ENCODE measurements at places on chromosomes 2 and 18.

GRCh38 chr2:227163485-227163997 lies 464 bp downstream of the COL4A4 start:
- DNase-seq = no peak

DNA sequence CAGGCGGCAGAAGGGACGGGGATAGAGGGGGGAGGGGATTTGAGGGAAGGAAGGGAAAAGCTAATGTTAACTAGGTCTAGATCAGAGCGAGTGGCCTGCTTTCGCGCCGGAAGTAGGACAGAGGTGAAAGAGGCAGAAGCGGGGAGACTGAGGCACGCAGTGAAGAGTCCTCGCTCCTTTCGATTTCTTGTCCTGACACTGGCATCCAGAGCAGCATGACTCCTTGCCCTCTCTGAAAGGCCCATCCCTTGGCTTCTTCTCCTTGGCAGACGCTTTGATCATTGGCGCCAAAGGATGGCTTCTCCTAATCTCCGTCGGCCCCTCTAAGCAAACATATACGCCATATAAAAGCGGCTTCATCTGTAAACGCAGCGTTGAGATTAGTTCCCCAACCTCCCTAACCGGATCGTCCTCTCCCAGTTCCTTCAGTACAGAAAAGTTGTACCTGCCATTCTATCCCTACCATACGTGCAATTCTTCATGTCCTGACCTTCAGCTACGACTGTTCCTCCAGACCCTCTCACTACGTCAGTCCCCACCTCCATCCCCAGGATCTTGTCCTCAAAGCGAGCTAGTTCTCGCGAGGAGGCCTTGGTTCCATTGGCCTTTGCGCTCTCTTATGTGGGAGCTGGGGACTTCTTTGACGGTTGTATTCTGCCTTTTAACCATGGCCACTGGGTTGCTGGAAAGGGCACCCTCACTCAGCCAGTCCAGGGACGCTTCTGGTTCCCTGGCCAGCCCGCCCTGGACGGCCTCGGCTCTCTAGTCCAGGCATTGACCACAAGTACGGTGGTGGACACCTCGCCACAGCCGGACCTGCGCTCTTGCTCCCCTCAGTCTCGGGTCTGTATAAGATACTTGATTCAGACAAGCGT lies 857 bp upstream of the NEUROD1 start:
- DNase-seq = no peak

DNA sequence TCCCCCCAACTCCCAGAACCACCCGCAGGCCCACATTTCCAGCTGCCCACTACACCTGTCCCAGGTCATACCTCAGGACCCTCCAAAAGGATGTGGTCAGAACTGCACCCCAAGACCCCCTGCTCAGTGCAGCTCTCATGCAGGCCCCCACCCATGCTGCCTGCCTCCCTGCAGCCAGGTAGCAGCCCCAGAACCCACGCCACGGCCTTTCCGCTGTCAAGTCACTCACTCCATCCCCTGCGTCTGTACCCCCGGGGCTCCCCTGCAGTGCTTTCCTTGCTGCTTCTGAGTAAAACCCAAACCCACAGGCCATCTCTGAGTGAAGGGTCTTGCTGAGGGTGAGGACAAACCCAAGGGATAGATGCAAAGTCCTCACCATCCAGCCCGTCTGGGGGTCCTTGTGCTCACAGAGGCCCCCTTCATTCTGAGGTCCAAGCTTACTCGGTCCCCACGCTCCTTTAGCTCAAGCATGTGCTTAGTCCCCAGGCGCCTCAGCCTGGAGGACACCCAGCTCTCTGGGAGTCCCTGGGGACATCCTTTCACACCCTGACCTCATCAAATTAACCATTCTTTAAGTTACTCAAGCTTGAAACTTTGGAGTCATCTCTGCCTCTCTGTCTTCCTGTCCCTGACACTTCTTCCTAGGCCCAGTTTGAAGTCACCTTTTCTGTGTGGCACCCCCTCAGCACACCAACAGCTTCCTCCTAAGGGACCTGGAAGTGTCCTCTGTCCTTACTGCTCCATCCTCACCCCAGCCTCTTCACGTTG lies 130.1 kb downstream of the SMAD7 start:
- no peak for DNase-seq

GRCh38 chr2:2892378-2892777 lies 485.2 kb downstream of the EIPR1 start:
- DNase-seq = no peak

DNA sequence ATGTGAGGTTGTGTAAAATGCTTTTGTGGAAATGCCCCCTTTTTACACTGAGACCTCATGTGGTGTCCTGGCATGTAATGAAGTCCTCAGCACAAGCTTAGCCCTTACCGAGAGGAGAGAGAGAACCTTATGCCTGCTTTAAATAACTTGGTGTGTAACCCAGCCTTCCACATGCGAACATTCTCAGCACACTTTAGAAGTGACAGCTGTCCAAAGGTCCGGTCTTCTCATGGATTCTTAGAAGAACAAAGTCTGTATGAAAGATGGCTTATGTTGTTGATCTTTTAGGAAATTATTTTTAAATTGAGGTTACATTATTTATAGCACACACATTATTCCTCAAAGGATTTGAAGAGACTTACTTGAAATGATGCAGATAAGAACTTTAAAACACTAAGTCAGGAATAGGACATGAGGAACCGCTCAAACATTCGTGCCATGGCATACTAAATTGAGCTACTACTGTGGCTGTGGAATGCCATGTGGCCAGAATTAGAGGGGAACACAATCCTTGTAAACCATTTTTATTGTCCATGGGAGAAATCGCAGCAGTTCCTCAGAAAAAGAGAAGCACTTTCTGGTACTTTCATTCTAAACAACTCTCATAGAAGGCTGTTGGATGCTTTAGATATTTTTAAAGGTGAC lies 79.6 kb downstream of the WDSUB1 start:
- DNase-seq = no peak

GRCh38 chr2:8535469-8535795 lies 146.4 kb upstream of the ID2 start:
- DNase-seq = no peak

Data from activated CD8-positive, alpha-beta memory T cell treated with anti-CD3 and anti-CD28 coated beads for 4 hours (primary cell).